Kidney tubule cell (primary cell): ENCODE measurements at places on chromosomes 3 and 15.

GRCh38 chr15:92525758-92526245 lies 129.8 kb downstream of the FAM174B start:
- DNase-seq = no peak

DNA sequence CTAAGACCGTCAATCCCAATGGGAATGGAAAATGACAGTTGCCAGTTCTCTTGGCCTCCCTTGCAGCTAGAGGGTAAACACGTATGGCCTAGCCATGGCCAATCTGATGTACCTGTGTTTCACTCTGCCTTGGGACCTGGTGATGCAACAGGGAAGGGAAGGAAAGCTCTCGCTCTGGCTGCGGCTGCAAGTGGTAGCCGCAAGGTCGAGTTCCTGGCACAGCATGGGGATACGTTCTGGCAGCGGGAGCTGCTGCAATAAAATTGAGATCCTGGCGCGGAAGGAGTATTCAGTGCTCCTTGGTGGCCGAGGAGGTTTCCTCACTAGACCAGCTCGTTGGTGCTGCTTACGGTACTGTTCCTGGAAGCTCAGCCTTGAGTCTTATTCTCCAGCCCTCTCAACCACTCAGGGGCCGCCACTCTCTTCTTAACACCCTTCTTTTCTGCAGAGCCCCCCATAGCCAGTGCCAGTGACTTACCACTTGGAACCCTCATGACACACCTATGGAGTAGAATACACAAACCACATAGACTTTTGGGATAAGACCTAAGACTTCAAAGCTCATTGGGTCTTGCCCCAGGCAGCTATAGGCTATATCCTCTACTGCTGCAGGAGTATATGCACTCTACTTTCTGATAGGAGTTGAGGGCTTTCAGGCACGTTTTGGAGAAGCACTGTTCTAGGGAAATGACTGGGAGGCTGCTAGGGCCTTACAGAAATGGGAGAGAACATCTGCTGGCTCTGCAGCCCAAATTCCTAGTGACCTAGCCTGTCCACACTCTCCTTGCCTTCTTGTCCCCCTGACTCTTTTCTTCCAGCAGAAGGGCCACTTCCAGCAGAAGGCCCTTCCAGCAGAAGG lies 2.7 kb downstream of the KY start:
- no peak for DNase-seq

- no peak for DNase-seq
These were observed 15.0 kb upstream of the ZBED2 start for GRCh38 chr3:111610189-111610588.

DNA sequence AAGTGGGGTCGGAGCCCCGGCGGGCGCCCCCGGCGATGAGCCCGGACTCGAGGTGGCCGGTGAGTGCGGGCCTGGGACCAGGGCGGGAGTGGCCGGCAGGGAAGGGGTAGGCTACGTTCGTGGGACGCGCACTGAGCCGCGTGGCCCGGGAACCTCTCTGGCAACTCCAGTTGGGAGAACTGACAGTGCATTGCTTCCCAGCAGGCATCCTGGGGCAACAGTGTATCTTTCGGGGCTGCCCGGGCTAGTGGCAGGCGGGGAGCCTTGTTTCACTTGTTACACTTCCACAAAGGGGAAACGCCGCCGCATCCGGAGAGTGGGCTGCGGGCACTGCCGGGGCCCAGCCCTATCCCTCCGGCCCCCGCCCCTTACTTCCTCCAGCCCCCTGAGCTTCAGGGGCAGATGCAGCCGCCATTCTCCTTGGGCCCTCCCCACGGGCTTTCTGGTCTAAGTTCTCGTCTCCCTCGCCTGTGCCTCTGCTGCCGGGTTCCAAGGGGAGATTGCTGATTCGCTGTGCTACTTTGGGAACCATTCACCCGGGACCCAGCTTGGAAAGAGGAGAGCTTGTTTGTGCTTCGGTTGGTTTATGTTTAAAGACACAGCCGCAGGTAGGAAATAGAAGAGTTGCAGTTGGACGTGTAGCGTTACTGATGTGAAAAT lies 675 bp downstream of the BRPF1 start:
- peak; percentile 17 for DNase-seq

- DNase-seq = no peak
These were observed 23.4 kb upstream of the TLE3 start for GRCh38 chr15:70120958-70121623.

DNA sequence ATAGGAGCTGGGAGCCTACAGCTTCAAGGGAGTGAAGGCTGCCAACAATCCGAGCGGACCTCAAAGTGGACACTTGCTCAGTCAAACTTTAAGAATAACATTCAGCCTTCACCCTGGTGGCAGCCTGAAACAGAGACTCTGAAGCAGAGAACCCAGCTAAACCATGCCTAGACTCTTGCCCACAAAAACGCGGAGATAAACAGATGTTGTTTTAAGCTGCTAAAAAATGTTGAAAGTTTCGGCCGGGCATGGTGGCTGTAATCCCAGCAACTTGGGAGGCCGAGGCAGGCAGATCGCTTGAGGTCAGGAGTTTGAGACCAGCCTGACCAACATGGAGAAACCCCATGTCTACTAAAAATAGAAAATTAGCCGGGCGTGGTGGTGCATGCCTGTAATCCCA lies 29.8 kb upstream of the TRIM59 start:
- no peak for DNase-seq

- no peak for DNase-seq
These were observed 570.6 kb upstream of the ROBO1 start for GRCh38 chr3:80338366-80338765.

DNA sequence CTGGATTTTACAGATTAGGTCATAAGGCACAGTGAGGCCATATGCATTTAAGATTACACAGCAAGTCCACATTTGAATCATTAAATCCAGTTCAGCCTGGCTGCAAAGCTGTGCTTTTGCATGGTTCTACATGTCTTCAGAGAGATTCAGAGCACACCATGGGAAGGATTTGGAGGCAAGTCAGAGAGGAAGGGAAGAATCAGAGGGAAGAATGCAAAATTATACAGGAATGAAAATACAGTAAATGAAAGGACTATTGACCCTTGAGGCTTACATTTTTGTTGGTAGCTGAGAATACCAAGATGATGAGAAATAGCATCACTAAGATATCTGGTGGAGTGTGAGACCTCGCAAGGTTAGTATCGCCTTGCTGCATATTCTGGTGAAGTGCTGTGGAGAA lies 13.9 kb downstream of the FILIP1L start:
- peak; percentile 25 for DNase-seq

- DNase-seq = peak; percentile 80
These were observed 267.5 kb upstream of the CHRM5 start for GRCh38 chr15:33700695-33701303.

DNA sequence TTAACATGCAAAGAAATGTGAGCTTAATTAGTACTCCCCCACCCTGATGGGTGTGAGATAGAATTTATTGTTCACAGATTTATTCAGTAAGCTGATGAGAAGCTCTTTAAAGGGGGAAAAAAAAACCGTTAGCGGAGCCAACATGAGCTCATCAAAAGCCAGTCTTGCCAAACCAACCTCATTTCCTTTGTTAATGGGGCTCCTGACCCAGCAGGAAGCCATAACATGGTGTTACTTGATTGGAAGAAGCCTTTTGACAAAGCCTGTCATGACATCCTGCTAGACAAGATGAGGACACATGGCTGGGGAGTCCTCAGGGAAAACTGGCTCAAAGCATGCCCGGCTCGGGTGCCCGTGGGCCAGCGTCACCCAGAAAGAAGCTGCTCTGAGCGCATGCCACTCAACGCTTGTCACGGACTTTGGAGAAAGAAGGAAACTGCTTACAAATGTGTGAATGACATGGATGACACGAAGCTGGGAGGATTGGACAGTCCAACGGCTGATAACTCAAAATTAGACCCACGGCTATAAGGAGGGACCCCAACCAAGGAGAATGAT lies 64.6 kb downstream of the SLCO2A1 start:
- DNase-seq = no peak

DNA sequence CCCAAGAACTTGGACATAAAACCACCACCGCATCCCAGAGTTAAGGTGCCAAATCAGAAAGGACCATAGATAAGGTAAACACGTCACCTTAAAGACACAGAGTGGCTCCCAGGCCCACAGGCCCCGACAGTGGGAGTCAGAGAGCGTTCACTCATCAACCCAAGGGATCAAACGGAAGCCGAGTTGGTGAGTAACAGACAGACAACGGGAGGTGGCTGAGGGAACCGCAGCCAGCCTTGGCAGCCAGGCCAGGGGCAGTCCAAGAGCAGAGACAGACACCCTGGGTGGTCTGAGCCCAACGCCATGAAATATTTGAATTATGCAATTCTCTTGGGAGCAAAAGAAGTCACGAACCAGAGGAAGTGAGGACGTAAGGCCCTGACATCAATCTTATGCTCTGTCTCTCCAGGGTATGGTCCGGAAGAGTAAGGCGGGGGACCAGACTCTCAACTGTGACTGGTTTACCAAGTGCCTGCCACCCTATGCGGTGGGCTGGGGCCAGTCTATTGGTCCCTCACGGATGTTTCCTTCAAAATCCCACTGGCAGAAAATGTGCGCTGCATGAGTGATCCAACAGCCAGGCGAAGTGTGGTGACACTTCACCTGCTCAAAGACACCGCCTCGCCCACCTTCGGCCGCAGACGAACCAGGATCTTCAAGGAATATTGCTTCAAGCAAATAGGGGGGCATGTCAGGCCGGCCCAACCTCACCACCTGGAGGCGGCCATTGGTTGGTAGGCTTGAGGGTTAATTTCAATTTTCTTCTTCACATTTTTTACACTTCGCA lies 34.3 kb downstream of the TMEM44 start:
- peak; percentile 90 for DNase-seq

DNA sequence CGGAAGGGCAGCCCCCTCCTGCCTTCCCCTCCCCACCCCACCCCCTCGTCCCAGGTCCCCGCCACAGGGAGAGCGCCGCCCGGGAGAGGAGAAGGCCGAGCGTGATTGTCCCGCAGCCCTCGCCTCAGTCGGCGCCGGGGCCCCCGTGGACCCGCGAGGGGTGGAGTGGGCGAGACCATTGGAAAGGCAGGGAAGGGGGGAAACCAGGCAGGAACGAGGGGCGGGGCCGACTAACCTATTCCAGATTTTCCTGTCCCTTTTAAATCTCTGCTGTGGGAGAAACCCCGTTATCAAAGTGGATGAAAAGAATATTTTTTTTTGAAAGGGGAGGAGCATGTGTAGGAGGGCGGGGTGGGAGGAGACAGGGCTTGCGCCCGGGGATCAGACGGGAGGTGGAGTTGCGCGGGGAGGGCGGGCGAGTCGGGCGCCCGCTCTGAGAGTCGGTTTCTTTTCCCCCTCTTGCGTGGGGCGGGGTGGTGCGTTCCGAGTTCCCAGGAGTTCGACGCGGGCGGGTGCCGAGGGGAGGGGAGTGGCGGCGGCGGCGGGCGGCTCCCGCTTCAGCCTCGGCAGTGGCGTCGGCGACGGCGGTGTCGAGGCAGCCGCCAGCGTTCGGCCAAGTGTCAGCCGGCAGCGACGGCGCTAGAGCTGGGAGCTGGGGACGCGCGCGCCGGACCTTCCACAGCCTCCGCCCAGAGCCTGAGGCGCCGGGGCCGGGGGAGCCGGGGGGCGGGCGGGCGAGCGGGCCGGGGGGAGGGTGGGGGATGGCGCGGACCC lies at the start of gene NECTIN3:
Gene NECTIN3, plus strand, starts transcription at position 560 of the 774 bp plus-strand sequence. Its CDS starts 202 bp downstream, at position 762.
- DNase-seq = peak; percentile 98

DNA sequence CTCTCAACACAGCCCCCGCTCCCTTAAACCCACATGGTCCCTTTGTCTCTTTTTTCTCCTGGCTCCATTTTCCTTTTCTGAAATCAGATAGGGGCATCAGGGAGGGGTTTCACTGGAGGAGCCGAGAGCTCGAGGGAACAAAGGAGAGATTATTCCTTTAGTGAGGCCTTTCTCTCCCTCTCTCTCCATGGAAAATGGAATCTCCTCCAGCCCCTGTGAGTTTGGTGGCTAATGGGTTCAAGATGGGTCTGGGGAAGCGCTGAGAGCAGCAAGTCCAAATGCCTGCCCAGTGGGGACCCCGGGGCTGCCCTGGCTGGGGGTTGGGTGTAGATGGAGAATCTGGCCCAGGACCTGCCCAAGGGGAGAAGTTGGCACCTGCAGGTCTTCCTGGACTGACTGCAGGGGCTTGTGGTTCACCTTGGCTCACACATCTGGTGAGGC lies 56.8 kb downstream of the ITGA11 start:
- DNase-seq = no peak

- DNase-seq = no peak
These were observed 173.2 kb downstream of the THSD4 start for GRCh38 chr15:71288348-71288955.

DNA sequence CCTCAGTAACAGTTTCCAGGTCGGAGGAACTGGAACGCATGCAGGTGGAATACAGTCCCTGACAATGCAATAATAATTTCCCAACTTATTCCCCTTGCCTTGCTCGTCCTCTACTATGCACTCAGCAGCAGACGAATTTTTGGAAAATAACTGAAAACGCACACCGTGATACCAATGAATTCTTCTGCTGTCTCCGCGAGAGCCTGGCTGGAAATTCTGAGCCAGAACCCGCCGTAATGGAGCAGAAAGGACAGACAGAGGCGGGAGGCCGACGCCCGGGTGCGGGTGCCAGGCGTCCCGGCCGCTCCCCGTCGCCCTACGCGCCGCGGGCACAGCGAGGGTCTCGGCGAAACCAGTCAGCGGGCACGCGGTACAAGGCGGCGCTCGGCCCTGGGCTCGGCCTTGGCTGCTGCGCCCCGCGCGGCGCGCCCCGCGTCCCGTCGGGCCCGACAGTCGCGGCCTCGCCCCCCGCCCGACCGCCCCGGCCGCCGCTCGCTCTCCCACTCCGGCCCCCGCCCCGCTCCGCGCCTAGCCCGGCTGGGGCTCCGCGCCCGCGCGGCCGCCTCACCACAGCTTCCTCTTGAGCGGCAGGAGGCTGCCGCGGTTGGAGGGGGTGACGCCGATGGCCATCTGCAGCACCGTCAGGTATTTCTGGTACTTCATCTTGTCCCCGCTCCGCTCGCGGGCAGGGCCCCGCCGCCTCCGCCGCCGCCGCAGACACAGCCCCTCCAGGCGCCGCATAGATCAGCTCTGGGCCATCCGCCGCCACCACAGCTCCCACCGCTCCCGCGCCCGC lies 114.5 kb upstream of the GOLGA8J start:
- DNase-seq = peak; percentile 15

DNA sequence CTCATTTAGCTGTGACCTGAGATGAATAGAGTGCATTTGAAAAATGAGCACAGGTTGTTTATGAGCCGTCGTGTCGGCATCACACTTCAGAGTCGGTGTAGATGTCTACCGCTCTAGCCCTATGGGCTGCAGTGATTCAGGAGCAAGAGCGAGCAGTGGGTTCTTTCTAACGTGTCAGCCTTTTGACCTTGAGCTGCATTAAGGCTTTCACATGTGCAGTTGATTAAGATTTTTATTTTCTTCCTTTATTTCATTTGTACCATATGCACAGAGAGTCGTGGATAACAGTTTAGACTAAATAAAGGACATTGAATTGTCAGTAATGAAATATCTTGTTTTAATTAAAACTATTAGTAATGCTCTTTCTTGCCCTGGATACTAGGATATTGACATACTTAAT lies 368.2 kb downstream of the PTPRG start:
- DNase-seq = no peak
